ENCODE measurements at places on chromosomes 5 and 9.

DNA sequence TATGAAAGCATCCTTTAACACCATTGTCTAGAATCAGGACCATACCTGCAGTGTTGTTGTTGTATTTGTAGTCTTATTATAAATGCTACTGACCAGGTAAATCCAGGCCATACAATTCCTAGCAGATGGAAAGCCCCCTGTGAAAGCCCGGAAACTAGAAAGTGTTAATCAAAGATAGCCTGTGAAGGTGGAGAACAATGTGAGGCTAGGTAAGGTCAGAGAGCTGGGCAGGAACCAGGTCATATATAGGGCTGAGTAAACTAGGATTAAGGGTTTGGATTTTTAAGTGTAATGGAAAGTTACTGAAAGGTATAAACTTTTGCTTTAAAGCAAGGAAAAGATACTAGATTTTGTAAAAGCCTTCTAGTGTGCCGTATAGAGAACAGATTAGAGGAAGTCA is 6.7 kb downstream of the LRRC70 start:
- no peak for DNase-seq

- DNase-seq = no peak
These were observed 7.8 kb downstream of the ECSCR start for GRCh38 chr5:139454568-139455290.

- DNase-seq = peak; percentile 65
These were observed 26.6 kb upstream of the OR2K2 start for GRCh38 chr9:111356481-111357244.

DNA sequence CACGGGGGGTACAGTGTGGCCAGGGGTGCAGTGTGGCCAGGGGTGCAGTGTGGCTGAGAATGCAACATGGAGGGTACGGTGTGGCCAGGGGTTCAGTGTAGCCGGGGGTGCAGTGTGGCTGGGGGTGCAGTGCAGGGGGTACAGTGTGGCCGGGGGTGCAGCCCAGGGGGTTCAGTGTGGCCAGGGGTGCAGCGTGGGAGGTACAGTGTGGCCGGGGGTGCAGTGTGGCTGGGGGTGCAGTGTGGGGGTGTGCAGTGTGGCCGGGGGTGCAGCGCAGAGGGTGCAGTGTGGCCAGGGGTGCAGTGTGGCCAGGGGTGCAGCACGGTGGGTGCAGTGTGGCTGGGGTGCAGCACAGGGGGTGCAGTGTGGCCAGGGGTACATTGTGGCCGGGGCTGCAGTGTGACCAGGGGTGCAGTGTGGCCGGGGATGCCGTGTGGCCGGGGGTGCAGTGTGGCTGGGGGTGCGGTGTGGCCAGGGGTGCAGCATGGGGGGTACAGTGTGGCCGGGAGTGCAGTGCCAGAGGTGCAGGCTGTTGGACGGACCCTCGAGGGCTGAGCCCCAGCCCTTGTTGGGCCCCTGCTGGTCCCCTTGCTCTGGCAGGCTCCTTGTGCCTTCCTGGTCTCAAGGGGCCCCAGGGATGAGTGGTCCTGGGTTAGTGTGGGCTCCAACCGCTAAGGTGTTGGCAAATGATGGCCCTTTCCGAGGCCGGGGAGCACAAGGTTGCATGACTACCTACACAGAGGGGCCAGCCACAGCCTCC is 17.9 kb downstream of the TPPP start:
- no peak for DNase-seq

GRCh38 chr5:54390539-54391031 is 64.9 kb upstream of the HSPB3 start:
- DNase-seq = no peak

- no peak for DNase-seq
These were observed 76.3 kb downstream of the AOPEP start for GRCh38 chr9:94802793-94803192.

DNA sequence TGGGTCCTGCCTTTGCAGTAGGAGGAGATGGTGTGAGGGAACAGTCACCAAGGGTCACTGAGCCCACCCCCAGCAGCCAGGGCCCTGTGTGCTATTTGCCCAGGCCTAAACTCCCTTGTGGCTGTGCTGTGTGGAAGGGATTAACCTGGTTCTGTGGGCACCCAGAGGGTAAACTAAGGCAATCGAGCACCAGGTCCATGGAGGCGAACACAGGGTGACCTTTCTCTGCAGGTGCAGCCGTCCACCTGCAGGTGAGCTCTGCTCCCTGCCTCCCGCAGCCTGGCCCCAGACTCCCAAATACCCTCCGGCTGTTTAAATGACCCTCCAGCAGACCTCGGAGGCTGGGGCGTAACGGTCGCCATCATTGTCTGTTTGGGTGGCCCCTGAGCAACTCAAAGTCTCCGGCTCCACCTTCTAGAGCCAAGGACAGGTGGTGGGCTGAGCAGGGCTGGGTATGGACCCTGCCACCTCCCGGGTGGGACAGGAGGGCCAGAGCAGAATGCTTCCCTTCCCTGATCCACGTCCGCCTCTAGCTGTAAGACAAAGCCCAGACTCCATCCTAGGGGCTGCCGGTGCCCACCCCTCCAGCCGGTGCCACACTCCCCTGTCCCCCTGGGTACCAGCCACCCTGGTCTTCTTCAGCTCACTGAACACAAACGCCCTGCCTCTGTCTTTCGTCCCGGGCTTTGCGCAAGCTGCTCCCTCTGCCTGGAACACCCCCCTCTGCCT is 34.1 kb upstream of the FIBCD1 start:
- DNase-seq = no peak

DNA sequence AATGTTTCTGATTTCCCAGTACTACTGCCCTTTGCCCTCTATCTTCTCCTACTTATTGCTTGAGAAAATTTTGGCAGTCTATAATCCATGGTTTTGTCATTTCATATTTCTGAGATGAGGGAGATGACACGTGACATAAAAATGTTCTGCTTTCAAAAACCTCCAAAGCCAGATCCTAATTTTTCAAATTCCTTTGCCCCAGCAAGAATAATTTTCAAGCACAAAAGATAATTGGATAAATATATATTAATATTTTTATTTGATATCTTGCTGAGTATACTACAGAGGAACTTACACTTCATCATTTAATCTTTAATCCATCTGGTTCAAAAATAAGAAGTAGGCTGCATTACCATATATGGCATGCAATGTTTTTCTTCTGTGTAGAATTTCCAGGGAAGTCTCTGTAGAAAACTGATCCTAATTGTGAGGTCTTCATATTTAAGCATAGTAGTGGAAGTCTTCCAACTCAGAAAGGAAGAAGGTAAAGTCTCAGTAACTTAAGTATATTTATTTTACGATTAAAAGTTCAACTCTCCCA is 1738.8 kb downstream of the EFNA5 start:
- peak; percentile 23 for DNase-seq

GRCh38 chr9:77673941-77674791 is 26.0 kb upstream of the GNA14 start:
- DNase-seq = peak; percentile 16

GRCh38 chr9:34405719-34406118 is 29.0 kb upstream of the MYORG start:
- peak; percentile 29 for DNase-seq

GRCh38 chr5:40481241-40481640 is 198.5 kb upstream of the PTGER4 start:
- no peak for DNase-seq

DNA sequence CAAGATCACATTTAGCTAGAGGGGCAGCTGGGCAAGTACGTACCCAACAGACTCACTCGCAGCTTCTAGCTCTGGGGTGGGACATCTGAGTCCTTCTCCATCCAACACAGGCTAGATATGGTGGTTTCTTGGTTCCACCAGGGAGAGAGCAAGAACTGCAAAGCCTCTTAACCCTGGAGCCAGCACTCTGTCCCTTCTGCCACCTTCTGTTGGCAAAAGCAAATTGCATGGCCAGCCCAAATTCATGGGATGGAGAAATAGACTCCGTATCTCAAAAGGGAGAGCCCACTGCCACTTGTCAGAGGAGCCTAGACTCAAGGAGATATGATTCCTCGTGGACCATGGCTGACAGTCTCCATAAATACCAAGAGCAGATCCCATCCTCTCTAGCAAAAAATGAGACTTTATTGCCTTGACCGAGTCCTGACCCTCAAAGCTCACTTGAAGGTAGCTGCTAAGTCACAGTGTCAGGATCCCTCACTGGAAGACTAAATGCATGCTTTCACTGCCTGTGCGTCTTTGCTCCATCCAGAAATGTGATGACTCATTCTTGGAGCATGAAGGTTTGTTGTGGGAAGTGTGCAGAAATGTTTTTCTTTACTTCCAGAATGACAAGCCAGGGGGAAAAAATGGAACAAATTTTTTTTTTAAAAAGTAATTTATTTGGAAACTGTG is 28.8 kb upstream of the ROR2 start:
- DNase-seq = peak; percentile 87

GRCh38 chr5:159199225-159199624 is 10.1 kb downstream of the RNF145 start:
- DNase-seq = no peak

DNA sequence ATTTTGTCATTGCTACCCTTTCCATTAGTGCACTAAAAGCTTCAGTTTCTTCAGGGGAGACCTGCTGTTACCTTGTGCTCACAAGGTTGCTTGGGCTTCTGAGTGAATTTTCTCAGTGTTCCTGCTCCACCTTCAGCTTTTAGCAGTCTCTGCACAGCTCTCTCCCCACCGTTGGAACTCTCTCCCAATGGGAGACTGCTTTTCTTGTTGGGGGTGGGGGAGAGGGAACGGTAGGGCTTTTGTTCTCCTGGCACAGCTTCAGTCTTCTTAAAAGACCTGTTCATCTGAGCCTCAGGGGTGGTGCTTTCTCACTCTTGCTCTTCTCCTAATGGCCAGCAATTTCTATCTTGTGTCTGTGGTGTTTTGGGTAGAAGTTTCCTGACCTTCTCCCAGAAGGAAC is 915.7 kb downstream of the EFNA5 start:
- DNase-seq = no peak

GRCh38 chr5:8288897-8289516 is 420.1 kb downstream of the MTRR start:
- no peak for DNase-seq

GRCh38 chr9:121298689-121299466 is 30.9 kb downstream of the GSN start:
- no peak for DNase-seq

GRCh38 chr5:112006721-112007120 is 249.7 kb upstream of the NREP start:
- no peak for DNase-seq

GRCh38 chr5:144405991-144406390 is 235.3 kb downstream of the KCTD16 start:
- no peak for DNase-seq

GRCh38 chr9:6884101-6884500 is 126.3 kb downstream of the KDM4C start:
- DNase-seq = no peak

- no peak for DNase-seq
These were observed 12.4 kb downstream of the DOCK2 start for GRCh38 chr5:169649486-169649885.

GRCh38 chr9:5813824-5814223 is 19.1 kb downstream of the ERMP1 start:
- no peak for DNase-seq

DNA sequence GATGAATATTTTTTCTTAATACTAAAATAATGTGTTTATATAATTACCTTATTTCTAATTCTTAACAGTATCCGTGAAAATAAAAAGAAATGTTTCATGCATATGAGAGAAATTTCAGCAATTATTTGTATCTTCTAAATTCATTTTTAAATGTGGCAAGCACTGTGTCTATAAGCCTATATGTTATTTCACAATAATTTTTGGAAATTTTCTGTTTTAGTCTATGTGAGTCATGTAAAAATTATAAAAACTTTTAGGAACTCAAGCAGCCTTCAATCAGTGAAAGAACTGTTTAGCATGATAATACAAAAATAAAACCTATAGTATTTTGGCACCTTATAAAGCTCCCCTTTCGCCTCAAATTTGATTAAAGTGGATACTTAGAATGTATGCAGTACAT is 96.8 kb downstream of the ZCCHC7 start:
- no peak for DNase-seq

- no peak for DNase-seq
These were observed 102.2 kb downstream of the APTX start for GRCh38 chr9:32899181-32899580.

- DNase-seq = no peak
These were observed 75.8 kb downstream of the ADAMTSL1 start for GRCh38 chr9:18549772-18550171.

DNA sequence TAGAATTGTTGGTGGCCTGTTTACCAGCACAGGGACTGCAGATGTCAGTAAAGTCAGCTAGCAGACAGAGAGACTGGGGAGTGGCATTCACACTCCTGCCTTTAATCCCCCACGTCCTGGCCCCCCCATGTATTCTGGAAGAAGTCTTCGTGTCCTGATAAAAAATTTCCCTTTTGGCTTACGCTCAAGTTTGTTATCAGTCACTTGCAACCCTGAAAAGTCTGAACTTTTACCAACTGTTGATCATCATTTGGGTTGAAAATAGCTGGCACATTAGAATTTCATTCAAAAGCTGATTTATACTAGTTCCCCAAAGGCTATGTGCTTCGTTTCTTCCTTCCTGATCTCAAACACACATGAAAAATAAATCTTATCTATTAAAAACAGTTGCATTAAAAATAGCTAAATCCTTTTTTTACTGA is 5.8 kb upstream of the CRHBP start:
- DNase-seq = no peak

GRCh38 chr9:95382433-95382832 is 64.9 kb upstream of the FANCC start:
- no peak for DNase-seq

DNA sequence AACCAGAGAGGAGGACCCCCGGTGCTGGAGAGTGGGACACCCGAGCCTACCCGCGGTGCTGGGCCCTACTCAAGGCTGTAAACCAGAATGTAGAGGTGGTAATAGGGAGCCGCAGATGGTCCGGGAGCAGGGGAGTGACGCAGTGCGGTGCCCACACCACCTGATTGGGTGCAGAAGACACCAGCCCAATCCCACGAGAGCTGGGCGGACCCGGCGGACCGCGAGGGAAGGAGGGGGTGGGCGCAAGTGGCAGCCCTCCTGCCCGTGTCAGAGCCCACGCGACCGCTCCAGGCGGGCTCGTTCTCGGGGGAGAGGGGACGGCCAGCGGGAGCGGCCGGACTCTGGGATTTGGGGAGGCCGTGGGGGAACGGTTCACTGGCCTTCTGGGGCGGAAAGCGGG is 71.2 kb downstream of the C9orf50 start:
- no peak for DNase-seq

- DNase-seq = peak; percentile 76
These were observed 38.8 kb downstream of the NFX1 start for GRCh38 chr9:33329117-33329563.

DNA sequence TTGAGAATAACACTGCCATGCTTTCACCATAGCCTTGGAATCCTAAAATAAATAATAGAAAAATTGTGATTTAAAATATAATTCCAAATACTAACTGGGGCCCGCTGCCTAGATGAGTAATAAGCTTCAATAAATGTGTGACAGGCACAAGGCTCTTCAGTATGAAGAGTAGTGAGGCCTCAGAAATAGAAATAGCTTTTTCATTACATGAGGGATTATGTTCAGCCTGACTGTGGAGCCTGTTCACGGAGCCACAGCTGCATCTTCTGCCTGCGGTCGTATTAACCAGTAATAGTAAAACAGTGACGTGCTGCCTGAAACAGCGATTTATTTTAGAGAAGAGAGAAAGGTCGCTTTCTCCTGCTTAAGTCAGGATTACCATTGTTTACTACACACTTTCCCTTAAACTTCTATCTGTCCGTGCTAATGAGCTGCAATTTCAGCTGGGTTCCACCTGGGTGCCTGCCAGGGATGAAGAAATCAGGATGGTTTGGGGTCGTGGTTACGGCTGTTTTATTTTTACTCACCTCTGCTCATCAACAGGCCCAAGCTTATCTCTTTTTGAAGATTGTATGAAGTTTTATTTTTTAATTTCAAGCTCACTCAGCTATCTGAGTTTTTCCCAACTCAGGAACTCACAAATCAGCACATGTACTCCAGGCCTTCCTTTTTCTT is 284.9 kb upstream of the WWC1 start:
- peak; percentile 46 for DNase-seq

GRCh38 chr5:78787783-78788182 is 139.2 kb upstream of the LHFPL2 start:
- no peak for DNase-seq
